ENCODE measurements at places on chromosomes 7 and 10. TPM values are rescaled to one million over a fixed set of nuclear protein-coding genes. Genes with fewer than 3 reads are reported as not detected.

HOXA4 gene
- 0.72 TPM for total RNA-seq

MCM10 gene
- total RNA-seq, result 2.4 TPM

- peak; percentile 74 for DNase-seq
Observed at GRCh38 chr7:132773527-132773956, 197.3 kb upstream of the PLXNA4 start.

- peak; percentile 68 for DNase-seq
Observed at GRCh38 chr7:157875230-157876179, 538.7 kb downstream of the DNAJB6 start.

DNA sequence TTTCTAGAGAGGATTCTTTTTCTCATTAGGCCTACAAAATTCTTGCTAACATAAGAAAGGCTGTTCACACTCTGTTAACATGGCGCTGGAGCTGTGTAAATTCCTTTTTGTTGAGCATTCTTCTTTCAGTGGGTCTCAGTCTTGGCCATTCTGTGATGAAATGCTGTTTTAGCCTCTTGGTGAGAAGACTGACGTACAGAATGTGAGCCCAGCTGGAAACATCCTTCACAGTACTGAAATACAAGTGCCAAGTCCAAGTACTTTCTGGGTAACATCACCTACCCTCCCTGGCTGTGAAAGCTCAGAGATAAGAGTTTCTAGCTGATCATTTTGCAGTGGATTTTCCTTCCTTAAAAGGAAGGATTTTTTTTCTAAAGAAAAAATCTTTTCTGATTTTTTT, 231.8 kb downstream of the AHR start:
- DNase-seq, result no peak

DNA sequence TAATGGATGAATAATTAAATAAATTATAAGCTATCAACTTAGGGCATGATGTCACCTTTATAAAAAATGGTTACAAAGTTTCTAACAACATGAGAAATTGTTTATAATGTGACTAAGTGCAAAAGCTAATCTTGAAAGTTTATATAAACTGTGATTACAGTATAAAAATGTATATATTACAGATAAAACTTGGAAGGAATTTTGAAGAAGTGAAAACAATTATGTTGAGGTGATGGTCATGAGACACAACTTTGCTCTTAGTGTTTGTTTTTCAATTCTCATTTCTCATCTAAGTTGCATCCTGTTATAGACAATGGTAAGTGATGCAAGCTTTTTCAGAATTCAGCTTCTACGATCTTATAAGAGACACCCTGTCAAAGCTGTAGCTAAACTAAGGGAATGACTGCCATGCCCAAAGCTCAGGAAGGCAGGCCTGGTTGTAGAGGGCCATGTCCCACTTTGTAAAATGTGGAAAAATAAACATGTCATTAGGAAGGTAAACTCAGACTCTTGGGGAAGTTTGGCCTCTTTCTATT, 23.9 kb downstream of the MACC1 start:
- DNase-seq, result peak; percentile 44

- no peak for DNase-seq
Observed at GRCh38 chr7:92478095-92478494, 349 bp upstream of the ERVW-1 start.

- peak; percentile 94 for DNase-seq
Observed at GRCh38 chr10:329361-330099, 194.3 kb downstream of the ZMYND11 start.

- DNase-seq, result no peak
Observed at GRCh38 chr10:86377797-86378146, 11.2 kb upstream of the GRID1 start.

- peak; percentile 57 for DNase-seq
Observed at GRCh38 chr10:28047061-28047460, 48.2 kb upstream of the ODAD2 start.
